Testis (tissue), 5 donors: ENCODE measurements at places on chromosomes 2 and 18. TPM values are rescaled to one million over a fixed set of nuclear protein-coding genes. Genes with fewer than 3 reads are reported as not detected.

- DNase-seq: no peak
These were observed 204.6 kb downstream of the SP3 start for GRCh38 chr2:173760553-173760952.

DNA sequence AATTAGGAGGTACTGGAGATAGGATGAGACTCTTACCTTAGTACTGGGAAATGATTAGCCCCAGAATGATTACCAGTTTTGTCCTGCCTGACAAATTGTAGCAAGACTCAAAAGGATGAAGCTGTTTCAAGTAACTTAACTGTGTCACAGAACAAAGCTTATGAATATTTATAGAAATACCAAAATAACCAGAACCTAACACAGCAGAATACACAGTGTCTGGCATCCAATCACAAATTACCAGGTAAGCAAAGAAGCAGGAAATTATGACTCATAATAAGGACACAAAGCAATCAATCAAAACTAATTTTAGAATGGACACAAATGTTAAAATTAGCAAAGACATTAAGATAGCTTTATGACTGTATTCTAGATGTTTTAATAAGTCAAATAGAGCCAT is 91.9 kb downstream of the CTNNA2 start:
- no peak for DNase-seq

DNA sequence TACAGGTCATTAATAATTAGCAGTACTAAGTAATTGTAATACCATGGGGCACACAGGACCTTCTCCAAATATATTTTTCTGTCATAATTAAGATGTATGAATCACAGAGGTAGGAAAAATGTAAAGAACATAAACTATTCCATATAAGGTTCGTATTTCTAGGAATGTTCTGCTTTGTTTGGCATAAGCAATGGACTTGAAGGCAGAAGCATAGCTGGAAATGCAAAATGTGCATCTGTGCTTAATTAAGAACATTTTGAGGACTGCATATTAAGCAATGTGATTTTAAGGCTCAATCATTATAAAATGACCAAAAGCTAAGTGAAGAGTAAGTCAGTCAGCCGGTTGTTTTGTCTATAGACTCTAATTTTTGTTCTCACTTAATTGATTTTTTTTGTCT is 123.2 kb downstream of the RBM43 start:
- DNase-seq: no peak

DNA sequence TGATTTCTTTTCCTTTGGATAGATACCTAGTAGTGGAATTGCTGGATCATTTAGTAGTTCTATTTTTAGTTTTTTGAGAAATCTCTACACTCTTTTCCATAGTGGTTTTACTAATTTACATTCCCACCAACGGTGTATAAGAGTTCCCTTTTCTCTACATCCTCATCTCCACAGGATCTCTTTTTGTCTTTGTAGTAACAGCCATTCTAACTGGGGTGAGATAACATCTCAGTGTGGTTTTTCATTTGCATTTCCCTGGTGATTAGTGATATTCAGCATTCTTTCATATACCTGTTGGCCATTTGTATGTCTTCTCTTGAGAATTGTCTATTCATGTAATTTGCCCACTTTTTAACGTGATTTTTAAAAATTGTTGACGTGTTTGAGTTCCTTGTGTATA is 13.8 kb downstream of the RFTN2 start:
- no peak for DNase-seq

DNA sequence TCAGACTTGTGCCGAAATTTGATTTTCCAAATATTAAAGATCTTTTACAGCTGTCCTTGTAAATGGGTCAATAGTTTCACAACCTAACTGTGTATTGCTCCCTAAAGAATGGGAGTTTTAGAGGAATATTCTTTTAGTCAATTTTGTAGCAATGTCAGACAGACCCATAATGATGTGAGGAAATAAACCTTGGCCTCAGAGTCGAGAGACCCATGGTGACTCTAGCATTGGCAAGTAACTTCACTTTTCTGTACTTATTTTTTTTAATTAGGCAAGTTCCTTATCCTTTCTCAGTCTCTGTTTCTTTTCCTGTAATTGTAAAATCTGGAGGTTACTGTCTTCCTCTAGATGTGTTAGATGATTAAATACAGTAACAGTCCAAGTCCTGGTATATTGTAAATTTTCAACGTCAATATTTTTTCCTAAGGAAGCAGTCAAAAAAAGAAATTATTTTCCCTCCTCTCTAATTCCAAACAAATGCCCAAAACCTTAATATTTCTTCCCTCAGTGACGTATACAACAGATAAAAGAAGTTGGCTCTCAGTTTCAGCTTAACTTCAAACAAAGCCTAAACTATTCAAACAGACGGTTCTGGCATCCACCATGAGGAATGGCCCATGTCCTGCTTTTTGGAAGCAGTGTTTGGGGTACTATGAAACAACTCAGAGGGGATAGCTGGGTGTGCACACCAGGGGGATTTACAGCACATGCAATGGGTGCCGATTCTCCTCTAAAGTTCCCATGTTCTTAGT is 466.7 kb downstream of the TNS1 start:
- DNase-seq: no peak

FAP gene
- polyA plus RNA-seq: 5.6 TPM

CD207 gene
- polyA plus RNA-seq: 1.5 TPM

DNA sequence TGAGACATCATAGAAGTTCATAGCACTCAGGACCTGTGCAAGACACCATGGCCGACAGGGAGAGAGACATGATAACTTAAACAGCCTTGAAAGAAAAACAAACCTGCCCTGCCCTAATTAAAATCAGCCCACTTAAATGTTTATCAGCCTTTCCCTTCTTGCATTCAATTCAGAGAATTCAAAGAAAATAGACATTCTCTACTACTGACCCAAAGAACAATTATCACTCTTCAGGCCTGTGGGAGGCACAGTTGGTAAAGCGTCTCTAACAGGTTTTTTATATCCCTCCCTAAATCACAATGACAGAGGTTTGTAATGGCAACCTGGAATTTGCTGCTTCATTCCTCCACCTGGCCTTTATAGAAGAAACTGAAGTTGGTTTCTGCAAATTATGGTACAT is 1.7 kb downstream of the CDK15 start:
- no peak for DNase-seq
